NCI-H146 (cell line): ENCODE measurements at places on chromosomes 2 and 18.

DNA sequence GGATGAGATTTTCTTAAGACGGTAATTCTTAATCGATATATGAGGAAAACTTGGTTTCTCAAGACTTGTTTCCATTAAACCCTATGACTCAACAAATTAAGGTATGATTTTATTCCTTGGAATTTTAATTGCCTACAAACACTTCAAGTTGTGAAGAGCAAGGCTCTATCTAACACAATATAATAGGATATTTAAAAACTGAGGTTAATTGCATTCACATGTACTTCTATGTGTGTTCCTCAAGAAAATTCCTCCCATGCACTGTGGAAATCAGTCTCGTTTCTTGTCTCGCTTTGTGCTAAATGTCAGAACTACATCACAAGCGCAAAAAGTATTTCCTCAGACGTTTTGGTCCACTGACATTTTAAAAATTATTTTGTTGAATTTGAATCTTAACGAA is 109.6 kb upstream of the UNC80 start:
- DNase-seq: no peak

- no peak for DNase-seq
Observed at GRCh38 chr2:221415789-221416188, 156.3 kb downstream of the EPHA4 start.

DNA sequence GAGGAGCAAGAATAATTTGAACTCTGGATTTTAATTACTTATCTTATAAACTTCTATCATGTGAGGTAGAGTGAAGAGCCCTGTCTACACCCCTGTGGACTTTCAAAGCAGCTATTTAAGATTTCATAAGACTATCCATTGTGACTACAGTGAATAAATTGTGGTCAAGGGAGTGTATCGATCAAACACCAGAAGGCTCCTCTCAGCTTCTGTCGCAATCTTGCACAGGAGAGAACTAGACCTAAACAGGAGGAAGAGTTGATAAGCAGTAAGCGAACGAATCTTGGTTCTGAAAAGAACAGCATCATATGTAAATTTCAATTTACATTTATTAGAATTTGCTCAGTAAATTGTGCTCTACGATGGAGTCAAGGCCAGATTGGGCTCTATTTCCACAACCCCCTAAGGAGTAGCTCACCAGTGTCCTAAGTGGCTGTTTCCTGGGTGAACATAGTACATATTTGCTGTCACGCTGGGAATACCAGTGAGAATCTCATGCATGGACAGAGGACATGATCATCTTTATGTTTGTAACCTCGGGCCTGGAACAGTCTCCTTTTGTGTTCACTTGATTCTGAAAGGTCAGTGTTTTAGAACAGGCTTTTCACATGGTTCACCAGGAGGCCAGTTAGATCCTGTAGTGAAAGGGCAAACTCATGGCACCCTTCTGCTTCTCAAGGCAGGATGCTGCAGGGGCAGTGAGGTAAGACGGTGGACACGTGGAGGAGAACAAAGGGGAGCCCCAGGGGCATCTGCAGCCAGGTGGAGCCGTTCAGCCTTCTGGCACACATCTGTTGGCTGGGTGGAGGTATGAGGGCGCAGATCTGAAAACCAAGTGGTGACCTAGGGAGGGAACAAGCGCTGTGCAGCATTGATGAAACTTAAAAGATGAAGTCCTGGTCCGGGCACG is 33.3 kb downstream of the NPAS2 start:
- DNase-seq: peak; percentile 54

- no peak for DNase-seq
Observed at GRCh38 chr2:82857967-82858366, 1601.1 kb downstream of the SUCLG1 start.

DNA sequence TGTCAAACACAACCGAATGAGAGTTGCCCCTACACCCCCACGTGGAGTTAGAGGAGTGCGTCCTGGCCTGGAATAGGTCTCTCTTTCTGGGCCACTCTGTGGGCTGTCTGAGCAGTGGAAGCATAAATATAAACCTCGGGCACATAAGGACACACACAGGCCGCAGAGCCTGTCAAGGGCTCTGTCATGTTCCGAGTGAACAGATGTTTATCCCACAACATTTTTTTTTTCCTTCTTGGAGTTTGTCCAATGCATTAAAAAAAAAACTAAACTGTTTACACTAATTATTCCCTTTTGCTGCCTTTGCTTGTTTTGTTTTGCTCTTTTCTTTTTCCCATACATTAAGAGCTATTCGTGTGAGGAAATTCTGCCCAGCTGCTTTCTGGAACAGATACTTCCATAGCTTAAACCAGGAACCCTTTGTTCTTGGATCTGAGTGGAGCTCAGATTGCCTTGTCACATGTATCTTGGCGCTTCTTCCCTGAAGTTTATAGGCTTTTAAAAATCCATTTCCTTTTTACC is 228.3 kb upstream of the FOSL2 start:
- no peak for DNase-seq

DNA sequence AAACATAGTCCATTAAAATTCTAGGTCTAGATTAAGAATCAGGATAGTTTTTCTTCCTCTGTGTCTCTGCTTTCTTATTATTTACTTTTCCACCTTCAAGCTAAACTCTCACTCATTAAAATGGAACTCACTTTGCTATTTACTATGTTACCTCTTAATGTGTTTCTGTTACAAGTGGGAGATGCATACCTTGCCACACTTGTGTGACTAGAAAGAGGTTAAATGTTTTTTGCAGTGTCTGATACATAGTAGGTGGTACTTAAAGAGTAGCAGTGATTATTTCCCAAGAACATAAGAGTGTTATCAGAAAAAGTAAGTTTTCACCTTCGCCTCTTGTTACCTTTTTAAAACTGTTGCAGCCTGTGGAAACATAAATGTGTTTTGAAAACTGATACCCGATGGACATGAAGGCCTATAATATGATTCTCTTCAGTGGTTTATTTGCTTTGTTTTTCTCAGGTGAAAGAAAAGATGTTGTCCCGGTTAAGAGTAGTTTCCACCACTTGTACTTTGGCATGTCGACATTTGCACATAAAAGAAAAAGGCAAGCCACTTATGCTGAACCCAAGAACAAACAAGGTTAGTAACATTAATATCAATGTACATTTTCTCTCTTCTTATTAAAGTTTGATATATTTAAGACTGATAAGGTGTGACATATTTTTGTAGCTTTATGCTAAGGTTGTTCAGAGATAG is 16.6 kb downstream of the ME2 start:
- no peak for DNase-seq

- no peak for DNase-seq
Observed at GRCh38 chr2:98216616-98217015, 129.6 kb upstream of the CNGA3 start.

- DNase-seq: no peak
Observed at GRCh38 chr2:191174442-191174841, 23.6 kb upstream of the STAT4 start.

DNA sequence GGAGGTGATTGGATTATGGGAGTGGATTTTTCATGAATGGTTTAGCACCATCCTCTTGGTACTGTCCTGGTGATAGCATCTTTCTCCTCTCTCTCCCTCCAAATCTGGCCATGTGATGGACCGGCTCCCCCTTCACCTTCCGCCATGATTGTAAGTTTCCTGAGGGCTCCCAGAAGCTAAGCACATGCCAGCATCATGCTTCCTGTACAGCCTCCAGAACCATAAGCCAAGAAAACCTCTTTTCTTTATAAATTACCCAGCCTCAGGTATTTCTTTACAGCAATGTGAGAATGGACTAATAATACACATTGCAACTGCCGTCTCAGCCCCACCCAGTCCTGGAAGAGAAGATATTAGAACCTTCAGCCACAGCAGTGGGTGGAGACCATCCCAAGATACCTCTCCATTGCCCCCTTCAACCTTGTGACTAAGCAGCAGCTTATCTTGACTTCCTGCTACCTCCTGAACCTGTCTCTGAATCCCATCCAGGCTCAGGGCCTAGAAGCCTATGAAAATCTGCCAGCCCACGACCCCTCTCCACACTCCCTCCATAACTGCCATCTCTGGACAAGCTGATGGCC is 81.8 kb upstream of the AGAP1 start:
- no peak for DNase-seq

- no peak for DNase-seq
Observed at GRCh38 chr2:155099784-155100183, 401.3 kb downstream of the KCNJ3 start.

GRCh38 chr2:160538115-160538514 is 44.5 kb upstream of the RBMS1 start:
- no peak for DNase-seq

DNA sequence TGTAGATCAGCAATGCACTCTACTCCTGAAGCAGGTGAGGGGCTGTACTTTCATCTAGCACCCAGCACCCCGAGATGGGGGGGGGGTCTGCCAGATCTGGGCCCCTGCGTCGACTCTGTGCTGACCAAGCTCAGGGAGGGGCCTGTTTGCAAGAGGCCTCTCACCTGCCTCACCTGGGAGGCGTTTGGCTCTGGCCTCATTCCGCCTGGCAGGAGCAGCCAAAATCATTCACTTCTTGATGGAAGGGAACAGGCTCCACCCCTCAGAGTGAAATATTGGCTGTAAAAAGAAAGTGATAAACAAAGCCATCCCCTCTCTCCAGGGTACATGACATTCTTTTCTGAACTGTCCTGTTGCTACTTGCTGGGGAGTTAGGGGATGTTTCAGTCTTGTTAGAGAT is 10.7 kb upstream of the IL1R2 start:
- DNase-seq: no peak

DNA sequence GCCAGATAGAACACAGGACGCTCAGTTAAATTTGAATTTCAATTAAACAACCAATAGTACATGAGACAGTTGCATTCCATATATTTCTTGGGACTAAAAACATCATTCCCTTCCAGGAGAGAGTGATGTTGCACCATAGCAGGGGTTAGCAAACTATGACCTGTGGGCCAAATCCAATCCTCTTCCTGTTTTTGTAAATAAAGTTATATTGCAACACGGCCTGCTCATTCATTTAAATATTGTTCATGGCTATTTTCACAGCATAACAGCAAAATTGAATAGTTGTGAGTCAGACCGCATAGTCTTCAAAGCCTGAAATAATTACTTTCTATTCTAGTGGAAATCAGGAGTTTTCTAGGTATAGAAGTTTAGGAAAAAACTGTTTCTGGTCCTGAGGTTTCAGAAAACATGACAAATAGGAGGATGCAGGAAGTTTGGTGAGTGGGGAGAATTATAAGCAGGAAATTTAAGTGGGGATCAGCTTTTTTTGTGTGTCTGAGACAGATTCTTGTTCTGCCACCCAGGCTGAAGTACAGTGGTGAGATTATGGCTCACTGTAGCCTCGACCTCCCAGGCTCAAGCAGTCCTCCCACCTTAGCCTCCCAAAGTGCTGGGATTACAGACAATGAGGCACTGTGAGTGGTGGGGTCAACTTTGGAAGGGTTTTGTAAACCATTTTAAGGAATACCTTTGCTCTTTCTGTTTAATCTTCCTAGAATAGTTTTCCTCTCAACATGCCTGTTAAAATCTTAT is 131.5 kb downstream of the SOCS6 start:
- no peak for DNase-seq

DNA sequence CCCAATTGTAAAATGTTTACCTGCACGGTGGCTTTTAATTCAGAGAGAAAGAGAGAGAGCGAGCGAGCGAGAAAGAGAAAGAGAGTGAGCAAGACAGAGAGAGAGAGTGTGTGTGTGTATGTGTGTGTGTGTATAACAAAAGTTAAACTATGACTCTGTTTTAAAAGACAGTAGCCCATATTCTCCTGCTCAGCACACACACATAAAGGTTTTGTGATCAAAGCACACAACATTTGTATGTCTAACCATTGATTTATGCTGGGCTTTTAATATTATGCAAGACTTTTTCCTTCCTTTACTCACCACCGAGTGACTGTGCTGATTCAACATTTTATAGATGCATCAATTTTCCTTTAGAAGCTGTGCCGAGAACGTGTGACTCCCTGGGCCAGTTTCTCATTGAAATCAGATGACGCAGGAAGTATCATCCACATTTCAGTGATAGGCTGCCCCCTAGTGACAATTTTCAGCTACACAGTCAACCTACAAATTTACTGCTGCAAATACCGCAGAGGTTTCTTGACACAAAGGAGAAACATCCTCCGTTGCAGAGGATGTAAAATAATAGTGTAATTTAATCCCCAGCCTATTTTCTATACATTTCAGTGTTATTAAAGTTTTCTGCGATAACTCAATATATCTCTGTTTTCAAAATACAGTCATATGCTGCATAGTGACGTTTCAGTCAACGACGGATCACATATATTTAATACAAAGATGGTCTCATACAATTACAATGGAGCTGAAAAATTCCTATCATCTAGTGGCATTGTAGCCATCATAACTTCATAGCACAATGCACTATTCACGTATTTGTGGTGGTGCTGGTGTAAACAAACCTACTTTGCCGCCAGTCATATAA is 165.9 kb upstream of the TANK start:
- peak; percentile 0 for DNase-seq

- no peak for DNase-seq
Observed at GRCh38 chr2:2879781-2880180, 497.8 kb downstream of the EIPR1 start.

DNA sequence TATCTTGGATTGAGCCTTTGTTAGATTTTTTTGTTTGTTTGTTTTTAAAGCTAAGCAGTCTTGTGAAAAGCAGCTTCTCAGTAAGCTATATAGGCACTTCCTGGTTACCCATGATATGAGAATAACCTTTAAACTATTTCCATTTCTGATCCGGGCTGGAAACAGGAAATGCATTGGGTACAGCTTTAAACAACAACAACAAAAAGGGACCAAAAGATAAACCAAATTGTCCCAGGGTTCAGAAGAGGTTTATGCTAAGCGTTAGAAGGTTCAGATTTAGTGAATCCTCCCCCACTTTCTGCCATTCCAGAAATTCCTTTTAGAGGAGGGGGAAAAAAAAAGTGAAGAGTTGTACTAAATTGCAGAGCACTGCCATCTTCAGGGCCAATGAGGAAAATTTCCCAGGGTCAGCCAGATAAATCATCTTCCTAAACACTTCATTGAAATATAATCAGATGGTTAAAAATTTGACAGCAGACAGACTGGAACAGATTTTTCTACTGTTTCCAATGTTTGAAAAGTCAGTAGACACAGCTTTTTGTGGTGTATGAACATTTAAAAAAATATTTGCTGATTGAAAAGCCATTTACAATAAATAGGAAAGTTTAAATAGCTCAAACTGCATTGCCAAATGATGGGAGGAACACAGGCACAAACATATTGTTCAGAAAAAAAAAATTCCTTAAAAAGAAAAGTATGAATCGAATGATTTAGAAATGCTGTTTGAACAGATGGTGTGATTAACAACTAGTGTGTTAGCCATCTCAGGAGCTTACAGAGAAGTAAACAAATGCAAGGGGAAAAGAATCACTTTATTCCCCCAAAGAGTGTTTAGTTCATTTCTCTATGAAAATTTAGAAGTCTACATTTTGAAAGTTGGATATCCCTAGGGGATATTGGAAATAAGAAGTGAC is 189.9 kb upstream of the TANK start:
- DNase-seq: peak; percentile 18
